ENCODE measurements at places on chromosomes 16 and 17. TPM values are rescaled to one million over a fixed set of nuclear protein-coding genes. Genes with fewer than 3 reads are reported as not detected.

Gene SMTNL2
- 1.2 TPM for total RNA-seq

Gene MT1H
- not detected for total RNA-seq

Gene CHST5
- 0.15 TPM for total RNA-seq

Gene KCTD19
- 0.50 TPM for total RNA-seq

Gene CCDC43
- total RNA-seq = 40.6 TPM

Gene KAT8
- total RNA-seq = 39.0 TPM

Data from smooth muscle cell of trachea (primary cell).